ENCODE measurements at places on chromosomes 12 and 14. TPM values are rescaled to one million over a fixed set of nuclear protein-coding genes. Genes with fewer than 3 reads are reported as not detected.

Gene RTL1
- not detected for total RNA-seq

DNA sequence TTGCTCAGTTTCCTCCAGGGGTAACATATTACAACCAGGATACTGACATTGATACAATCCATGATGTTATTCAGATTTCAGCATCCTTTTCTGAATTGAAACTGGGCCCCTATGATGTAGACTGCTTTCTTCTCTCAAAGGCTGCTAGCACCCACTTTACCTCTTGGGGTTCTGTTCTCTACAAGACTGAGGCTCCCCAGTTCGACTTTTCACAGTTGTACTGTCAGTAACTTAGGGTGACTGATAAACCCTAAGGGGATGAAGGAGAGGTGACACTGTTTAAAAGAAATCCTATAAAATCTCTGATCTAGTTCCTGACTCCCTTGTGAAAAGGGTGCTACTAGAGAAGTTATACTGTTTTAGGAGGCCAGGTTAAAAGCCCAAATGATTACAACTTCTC is 818 bp downstream of the VPS33A start:
- DNase-seq: no peak

- DNase-seq: no peak
Observed at GRCh38 chr14:80576401-80576800, 365.1 kb upstream of the DIO2 start.

DNA sequence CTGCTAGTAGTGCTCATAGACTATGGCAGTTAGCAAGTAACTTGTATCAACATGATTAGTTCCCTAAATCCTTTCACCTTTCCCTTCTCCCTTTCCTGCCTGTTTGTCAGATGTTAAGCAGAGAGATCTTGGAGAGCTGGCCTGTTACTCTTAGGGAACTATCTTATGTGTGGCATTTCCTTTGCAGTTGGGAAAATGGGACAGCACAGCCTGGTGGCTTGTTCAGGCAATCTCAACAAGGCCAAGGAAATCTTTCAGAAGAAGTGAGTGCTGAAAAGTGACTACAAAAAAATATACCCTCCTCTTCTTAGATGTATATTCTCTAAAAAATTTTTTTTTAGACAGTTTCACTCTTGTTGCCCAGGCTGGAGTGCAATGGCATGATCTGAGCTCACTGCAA is 7.4 kb downstream of the PARP2 start:
- no peak for DNase-seq

DNA sequence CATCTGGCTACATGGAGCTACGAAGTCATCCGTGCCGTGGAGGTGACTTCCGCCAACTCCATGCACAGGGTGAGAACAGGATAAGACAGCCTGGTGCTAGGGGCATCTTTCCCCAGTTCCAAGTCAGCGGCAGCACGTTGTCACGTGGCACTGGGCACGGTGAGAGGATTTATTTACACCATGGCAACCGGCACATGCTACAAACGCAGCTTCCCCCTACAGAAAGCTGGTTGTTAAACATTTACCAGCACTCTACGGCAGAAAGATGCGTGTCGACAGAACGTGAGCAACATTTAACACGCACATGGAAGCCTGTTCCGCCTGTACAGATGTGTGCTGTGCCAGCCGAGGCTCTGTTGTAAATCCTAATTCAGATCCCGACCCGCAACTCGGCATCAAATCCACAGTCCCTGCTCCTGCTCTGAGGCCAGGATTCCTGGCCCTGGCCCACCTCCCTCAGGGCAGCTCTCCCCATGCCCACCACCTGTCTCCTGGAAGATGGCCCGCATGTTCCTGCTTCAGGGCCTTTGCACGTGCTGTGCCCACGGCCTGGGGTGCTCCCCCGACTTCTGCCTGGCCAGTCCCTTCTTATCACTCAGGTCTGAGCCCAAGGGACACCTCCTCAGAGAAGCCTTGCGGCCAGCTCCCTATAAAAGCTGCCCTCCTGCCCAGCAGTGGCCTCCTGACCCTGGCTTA is 114.1 kb downstream of the RFLNA start:
- no peak for DNase-seq

GRCh38 chr12:80186727-80187217 is 87.4 kb downstream of the OTOGL start:
- DNase-seq: peak; percentile 36

DNA sequence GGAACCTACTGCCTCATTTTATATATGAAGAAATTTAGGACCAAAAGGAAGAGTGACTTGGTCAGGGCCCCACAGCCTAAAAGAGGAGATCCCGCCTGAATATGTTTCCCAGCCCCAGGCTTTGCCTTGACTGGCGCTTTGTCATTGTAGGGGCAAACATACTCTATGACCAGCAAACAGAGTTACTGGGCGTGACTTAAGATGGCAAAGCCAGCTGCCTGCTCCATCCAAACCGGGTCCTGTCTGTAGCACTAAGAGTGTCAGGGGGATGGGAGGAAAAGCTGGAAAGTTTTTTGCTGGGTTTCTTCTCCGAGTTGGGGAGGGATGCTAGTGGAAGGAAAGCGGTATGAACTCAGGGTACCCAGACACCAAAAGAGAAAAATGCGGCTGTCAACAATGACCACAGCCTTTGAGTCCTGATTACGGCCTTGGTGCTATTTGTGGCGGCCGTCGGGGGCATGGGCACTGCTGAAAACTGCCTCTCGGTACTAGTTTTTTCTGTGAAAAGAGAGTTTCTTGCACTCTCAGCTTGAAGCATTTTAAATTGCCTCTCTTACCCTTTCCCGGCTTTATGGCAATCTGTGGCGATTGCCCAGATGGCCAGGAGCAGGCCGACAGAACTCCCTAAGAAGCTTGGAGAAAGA is 82.7 kb downstream of the PRIMA1 start:
- DNase-seq: no peak

Data from uterus (tissue), 4 donors.